Tibial nerve (tissue), 4 donors: ENCODE measurements at places on chromosomes 2 and 18. TPM values are rescaled to one million over a fixed set of nuclear protein-coding genes. Genes with fewer than 3 reads are reported as not detected.

DNA sequence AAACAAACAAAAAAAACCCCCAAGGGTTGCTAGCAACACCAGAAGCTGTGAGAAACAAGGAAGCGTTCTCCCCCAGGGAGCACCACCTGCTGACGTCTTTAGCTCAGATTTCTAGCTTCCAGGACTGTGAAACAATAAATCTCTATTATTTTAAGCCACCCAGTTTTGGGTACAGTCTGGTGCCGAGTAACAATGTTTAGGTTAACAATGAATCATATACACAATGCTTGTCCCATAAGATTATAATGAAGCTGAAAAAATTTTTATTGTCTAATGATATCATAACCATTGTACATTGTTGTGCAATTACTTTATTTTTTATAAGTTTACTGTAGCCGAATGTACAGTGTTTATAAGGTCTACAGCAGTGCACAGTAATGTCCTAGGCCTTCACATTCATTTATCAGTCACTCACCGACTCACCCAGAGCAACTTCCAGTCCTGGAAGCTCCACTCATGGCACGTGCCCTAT is 72.1 kb upstream of the CAB39 start:
- H3K27ac ChIP-seq = no peak overlapping the region
- no peak overlapping the region for H3K4me3 ChIP-seq
- no peaks in the 10 kb centered on the region for H3K27me3 ChIP-seq
- H3K36me3 ChIP-seq = no peaks in the 10 kb centered on the region
- H3K4me1 ChIP-seq = no peaks in the 10 kb centered on the region

GRCh38 chr2:18154259-18154658 is 275.8 kb downstream of the KCNS3 start:
- H3K4me3 ChIP-seq = no peak overlapping the region
- no peaks in the 10 kb centered on the region for H3K4me1 ChIP-seq
- DNase-seq = no peak
- H3K27ac ChIP-seq = no peak overlapping the region
- H3K36me3 ChIP-seq = no peaks in the 10 kb centered on the region

DNA sequence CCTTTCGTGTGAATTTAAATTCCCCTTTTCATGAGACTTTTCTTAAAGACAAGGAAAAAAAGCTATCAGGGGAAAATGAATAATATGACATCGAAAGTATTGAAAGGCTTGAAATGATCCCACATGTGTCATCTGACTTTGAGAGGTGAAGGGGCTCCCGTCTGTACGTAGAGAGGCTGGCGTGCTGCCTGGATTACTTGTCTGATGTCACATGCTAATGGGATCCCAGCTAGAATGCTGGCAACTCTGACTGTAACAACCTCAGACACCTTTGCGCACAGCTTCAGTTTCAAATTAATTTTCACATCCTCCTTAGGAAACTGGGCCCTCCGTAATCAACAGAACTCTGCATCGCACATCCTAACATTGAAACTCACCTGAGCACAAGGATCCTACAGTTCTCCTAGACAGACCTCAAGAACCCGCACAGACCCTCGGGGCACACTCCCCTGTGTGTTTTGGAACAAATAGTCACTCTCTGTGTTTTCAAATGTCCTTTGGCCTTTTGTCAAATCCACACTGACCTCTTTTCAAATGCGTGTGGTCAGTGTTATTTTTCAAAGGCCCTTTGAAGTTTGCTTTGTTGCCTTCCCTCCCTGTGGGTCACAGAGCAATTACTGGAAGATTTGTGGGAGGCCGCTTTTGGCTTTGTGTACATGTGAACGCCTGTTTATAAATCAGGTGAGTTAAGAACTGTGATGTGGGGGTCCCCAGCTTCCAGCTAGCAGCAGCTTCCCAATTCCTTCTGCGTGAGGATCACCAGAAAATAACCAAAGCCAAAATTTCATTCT is 65.9 kb downstream of the IL1R2 start:
- peak overlapping the region; percentile 67 for H3K27ac ChIP-seq
- H3K36me3 ChIP-seq = no peaks in the 10 kb centered on the region
- no peak for DNase-seq
- no peak overlapping the region for H3K4me3 ChIP-seq

DNA sequence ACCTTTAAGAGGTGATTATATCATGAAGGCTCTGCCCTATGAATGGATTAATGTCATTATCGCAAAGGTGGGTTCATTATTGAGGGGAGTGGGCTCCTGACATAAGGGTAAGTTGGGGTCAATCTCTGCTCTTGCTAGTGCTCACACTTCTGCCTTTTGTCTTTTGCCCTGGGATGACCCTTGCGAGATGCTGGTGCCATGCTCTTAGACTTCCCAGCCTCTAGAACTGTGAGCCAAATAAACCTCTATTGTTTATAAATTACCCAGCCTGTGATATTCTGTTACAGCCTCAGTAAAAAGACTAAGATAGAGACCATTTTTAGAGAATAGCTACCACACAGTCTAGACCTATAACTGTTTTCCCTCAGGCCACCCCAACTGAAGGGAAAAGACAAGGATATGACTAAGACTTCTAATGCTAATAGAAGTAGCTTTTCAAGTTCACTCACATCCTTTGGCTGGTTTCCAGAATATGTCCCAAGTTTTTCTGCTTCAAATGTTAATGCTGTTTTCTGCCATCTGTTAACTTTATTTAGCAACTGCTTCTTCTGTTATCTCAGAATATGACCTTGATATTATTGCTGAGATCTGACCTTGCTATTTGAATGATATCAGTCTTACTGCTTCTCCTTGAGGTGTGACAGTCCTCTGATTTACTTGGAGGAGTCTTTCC is 65.1 kb upstream of the STAM2 start:
- H3K4me1 ChIP-seq = peaks cover 10% of the 10 kb centered on the region
- H3K4me3 ChIP-seq = no peak overlapping the region
- no peak overlapping the region for H3K27ac ChIP-seq

GRCh38 chr2:173985605-173985992 is 20.4 kb upstream of the SP3 start:
- no peaks in the 10 kb centered on the region for H3K27me3 ChIP-seq
- no peak overlapping the region for H3K4me3 ChIP-seq
- H3K4me1 ChIP-seq = peaks cover 31% of the 10 kb centered on the region
- no peaks in the 10 kb centered on the region for H3K36me3 ChIP-seq
- H3K27ac ChIP-seq = peak overlapping the region; percentile 71
- no peak for DNase-seq

DNA sequence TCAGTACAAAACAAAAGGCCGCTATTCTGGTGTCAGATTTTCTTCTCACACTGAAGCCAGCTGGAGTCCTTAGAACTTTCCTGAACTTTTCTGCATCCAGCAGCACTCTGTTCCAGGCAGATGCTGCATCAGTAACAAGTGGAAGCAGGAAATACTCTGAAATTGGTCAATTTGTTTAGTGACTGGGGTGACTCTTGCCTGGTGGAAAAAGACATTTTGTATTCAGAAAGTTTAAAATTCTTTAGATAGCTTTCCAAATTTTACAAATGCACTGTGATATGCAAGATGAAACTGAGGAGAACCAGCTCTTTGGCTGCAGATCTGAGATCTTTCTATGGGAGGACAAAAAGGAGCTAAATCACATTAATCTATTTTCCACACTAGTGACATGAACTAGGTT is 385.7 kb downstream of the NRXN1 start:
- no peaks in the 10 kb centered on the region for H3K27me3 ChIP-seq
- no peaks in the 10 kb centered on the region for H3K4me1 ChIP-seq
- no peaks in the 10 kb centered on the region for H3K36me3 ChIP-seq
- no peak overlapping the region for H3K27ac ChIP-seq

- H3K4me1 ChIP-seq = no peaks in the 10 kb centered on the region
- H3K36me3 ChIP-seq = no peaks in the 10 kb centered on the region
- H3K27me3 ChIP-seq = no peaks in the 10 kb centered on the region
- DNase-seq = no peak
Observed at GRCh38 chr2:69693775-69694450, 48.0 kb upstream of the ANXA4 start.

DNA sequence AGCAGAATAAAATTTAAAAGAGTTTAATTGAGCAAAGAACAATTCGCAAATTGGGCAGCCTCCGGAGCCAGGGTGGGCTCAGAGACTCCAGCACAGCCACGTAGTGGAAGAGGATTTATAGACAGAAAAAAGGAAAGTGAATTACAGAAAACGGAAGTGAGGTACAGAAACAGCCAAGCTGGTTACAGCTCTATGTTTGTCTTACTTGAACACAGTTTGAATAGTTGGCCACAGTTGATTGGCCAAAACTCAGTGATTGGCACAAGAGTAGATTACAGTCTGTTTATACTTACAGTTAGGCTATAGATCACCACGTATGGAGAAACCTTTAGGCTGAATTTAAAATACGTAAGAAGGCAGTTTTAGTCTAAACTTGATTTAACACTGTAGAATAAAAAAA is 78.8 kb upstream of the NEDD4L start:
- no peak overlapping the region for H3K27ac ChIP-seq
- no peaks in the 10 kb centered on the region for H3K4me1 ChIP-seq
- DNase-seq = no peak
- no peaks in the 10 kb centered on the region for H3K36me3 ChIP-seq
- H3K27me3 ChIP-seq = no peaks in the 10 kb centered on the region

GRCh38 chr2:179579800-179580199 is 281.6 kb downstream of the ZNF385B start:
- H3K36me3 ChIP-seq = no peaks in the 10 kb centered on the region
- no peak overlapping the region for H3K27ac ChIP-seq
- H3K27me3 ChIP-seq = no peaks in the 10 kb centered on the region
- no peak for DNase-seq
- no peak overlapping the region for H3K4me3 ChIP-seq

GRCh38 chr2:83705146-83705545 is 753.9 kb downstream of the SUCLG1 start:
- H3K27ac ChIP-seq = no peak overlapping the region
- no peaks in the 10 kb centered on the region for H3K4me1 ChIP-seq
- no peak for DNase-seq
- no peaks in the 10 kb centered on the region for H3K36me3 ChIP-seq

GRCh38 chr2:179963626-179964025 is 43.5 kb downstream of the CWC22 start:
- H3K4me1 ChIP-seq = no peaks in the 10 kb centered on the region
- H3K27ac ChIP-seq = no peak overlapping the region
- DNase-seq = no peak
- no peaks in the 10 kb centered on the region for H3K27me3 ChIP-seq

- peak within 1 kb of the TSS; percentile 91 for H3K27ac ChIP-seq
- no peaks in the 10 kb centered on the region for H3K36me3 ChIP-seq
- H3K4me1 ChIP-seq = peaks cover 9% of the 10 kb centered on the region
- H3K27me3 ChIP-seq = no peaks in the 10 kb centered on the region
Observed at GRCh38 chr2:160493227-160494028, at the start of gene RBMS1. RBMS1 (minus strand) TSS chr2:160493807; CDS start chr2:160493363, 444 bp downstream.

- no peaks in the 10 kb centered on the region for H3K27me3 ChIP-seq
- no peak overlapping the region for H3K4me3 ChIP-seq
- DNase-seq = no peak
- H3K4me1 ChIP-seq = no peaks in the 10 kb centered on the region
- no peaks in the 10 kb centered on the region for H3K36me3 ChIP-seq
Observed at GRCh38 chr2:44150473-44150872, 18.2 kb upstream of the PPM1B start.

GRCh38 chr2:41903474-41904135 is 144.2 kb upstream of the PKDCC start:
- no peak for DNase-seq
- H3K36me3 ChIP-seq = no peaks in the 10 kb centered on the region
- no peak overlapping the region for H3K27ac ChIP-seq
- H3K4me1 ChIP-seq = peaks cover 20% of the 10 kb centered on the region
- H3K27me3 ChIP-seq = no peaks in the 10 kb centered on the region

- H3K27ac ChIP-seq = no peak overlapping the region
- H3K36me3 ChIP-seq = no peaks in the 10 kb centered on the region
- H3K4me1 ChIP-seq = no peaks in the 10 kb centered on the region
- no peaks in the 10 kb centered on the region for H3K27me3 ChIP-seq
Observed at GRCh38 chr2:42566025-42566424, 2.4 kb upstream of the MTA3 start.

DNA sequence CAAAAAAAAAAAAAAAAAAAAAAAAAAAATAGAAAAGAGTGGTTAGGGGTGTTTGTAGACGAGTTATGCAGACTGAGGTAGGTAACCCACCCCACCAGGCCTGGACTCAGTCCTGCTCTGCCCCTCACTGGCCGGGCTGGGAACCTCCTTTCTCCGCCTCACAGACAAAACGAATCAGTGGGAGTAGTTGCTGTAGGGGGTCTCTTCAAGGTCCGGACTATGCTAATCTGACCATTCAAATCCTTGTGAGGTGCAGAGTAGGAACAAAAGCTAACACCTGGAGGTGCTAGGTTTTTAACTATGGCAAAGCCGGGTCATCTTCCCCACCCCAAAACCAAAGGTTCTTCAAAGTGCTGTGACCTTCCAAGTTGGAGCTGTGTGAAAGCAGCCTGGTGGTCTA is 223.7 kb downstream of the SLC4A3 start:
- H3K4me1 ChIP-seq = no peaks in the 10 kb centered on the region
- H3K27ac ChIP-seq = no peak overlapping the region
- H3K27me3 ChIP-seq = no peaks in the 10 kb centered on the region
- no peak for DNase-seq
- no peaks in the 10 kb centered on the region for H3K36me3 ChIP-seq

DNA sequence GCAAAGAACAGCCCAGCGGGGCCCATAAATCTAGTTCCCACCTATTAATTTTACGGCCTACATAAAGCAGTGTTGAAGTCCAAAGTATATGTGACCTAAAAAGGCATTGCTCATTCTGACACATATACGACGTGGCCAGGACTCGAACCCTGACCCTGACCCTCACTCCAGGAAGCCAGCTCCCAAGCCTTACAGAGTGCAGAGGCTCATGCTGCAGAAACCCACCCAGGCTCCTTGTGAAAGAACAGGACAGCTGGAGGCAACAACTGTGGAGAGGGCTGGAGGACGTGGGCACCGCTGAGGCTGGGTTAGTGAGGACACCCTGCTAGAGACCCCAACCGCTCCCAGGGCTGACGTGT is 221.6 kb downstream of the CYP26B1 start:
- H3K27ac ChIP-seq = no peak overlapping the region
- DNase-seq = no peak
- H3K36me3 ChIP-seq = no peaks in the 10 kb centered on the region
- H3K4me1 ChIP-seq = peaks cover 20% of the 10 kb centered on the region
- H3K27me3 ChIP-seq = no peaks in the 10 kb centered on the region
- H3K4me3 ChIP-seq = no peak overlapping the region

GRCh38 chr18:2070631-2071030 is 500.7 kb downstream of the METTL4 start:
- no peak for DNase-seq
- no peak overlapping the region for H3K27ac ChIP-seq
- no peaks in the 10 kb centered on the region for H3K36me3 ChIP-seq
- H3K27me3 ChIP-seq = no peaks in the 10 kb centered on the region

- DNase-seq = no peak
- H3K27me3 ChIP-seq = no peaks in the 10 kb centered on the region
- peaks cover 6% of the 10 kb centered on the region for H3K4me1 ChIP-seq
- H3K4me3 ChIP-seq = no peak overlapping the region
- H3K27ac ChIP-seq = no peak overlapping the region
- H3K36me3 ChIP-seq = no peaks in the 10 kb centered on the region
Observed at GRCh38 chr2:129880971-129881370, 98.5 kb upstream of the RAB6C start.

The ZBTB7C gene
- 82.2 TPM for total RNA-seq

The GCG gene
- not detected for total RNA-seq

The PLEKHA3 gene
- 14.4 TPM for total RNA-seq

The LYPD6B gene
- not detected for total RNA-seq

The SMYD1 gene
- total RNA-seq = not detected

The ALS2 gene
- 35.8 TPM for total RNA-seq

The HAAO gene
- total RNA-seq = 5.9 TPM

The KLHL41 gene
- total RNA-seq = 2.3 TPM

The HJURP gene
- total RNA-seq = not detected

The ESPNL gene
- total RNA-seq = not detected

The SIX2 gene
- 4.9 TPM for total RNA-seq

The LRRTM4 gene
- 7.1 TPM for total RNA-seq

The CELF4 gene
- total RNA-seq = not detected
